Stimulated activated CD4-positive, alpha-beta T cell treated with anti-CD3 and anti-CD28 coated beads, Interleukin-2, amount 100 ng/mL, for 24 hours (primary cell): ENCODE measurements at places on chromosomes 13 and 19.

- DNase-seq, result no peak
Measured at GRCh38 chr13:100533588-100534041, 55.0 kb downstream of the GGACT start.

DNA sequence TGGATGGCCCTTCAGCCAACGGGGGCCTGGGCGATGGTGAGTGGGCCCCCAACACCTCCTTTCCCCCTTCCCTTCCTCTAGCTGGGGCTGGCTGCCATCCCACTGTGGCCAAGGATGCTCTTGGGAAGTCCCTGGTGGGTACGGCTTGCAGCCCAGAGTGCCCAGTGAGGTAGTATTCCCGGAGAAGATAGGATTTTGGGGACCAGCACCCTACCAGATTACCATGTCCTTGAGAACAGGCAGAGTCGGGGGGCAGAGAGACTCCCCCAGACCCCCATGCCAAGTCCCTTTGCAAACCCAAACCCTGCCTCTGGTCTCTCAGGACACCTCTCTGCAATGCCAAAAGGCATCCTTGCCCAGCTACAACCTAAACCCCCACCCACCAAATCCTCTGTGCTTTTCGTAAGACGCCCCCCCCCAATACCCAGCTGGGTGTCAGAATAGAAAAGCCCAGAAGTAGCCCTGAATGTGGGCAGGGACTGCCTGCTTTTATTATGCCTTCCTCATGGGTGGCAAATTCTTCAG, 1.7 kb downstream of the HIF3A start:
- DNase-seq, result no peak

- no peak for DNase-seq
Measured at GRCh38 chr19:54616821-54617560, 13.3 kb upstream of the LILRB1 start.

GRCh38 chr19:4597278-4597974, 37.9 kb upstream of the SEMA6B start:
- no peak for DNase-seq

DNA sequence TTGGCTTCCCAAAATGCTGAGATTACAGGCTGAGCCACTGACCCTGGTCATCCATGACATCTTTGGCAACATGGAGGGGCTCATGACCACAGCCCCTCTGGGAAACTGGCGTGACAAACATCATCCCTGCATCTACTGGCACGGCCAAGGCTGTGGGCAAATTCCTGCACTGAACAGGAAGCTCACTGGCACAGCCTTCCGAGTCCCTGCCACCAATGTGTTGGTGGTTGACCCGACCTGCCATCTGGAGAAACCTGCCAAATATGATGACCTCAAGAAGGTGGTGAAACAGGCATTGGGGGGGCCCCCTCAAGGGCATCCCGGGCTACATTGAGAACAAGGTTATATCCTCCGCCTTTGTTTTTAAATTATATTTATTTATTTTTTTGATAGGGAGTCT, 8.9 kb upstream of the ACP5 start:
- DNase-seq, result no peak

GRCh38 chr13:112844879-112845278, 124.1 kb upstream of the MCF2L start:
- no peak for DNase-seq

DNA sequence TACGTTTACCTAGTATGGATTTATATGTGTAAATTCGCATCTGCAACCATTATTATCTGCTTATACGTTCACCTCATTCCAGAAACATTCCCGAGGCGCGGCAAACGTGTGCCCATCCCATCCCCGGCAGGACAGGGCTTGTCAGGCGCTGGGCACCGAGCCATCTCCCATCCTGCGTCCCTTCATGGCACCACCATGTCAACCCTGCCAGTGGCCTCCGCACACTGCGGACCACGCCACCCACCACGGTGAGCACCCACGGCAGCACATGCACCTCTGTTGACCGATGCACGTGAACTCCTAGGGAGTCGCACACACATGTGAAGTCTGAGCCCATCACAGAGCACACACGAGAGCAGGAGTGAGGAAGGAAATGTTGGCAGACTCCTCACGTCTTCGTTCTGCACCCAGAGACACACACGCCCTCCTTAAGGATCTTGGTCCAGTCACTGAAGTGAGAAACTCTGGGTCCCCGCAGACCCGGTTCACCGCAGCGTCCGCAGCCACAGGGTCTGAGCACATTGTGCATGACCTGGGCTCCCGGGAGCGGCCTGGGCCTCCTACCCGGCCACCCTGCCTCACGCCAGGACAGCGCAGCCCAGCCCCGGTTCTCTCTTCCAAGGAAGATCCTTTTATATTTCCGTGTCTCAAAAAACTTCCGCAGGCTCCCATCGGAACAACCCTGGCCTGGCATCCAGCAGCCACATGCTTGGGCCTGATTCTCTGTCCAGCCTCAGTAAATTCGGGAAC, 68.4 kb upstream of the C13orf46 start:
- no peak for DNase-seq

GRCh38 chr19:47315125-47315821, 5.6 kb downstream of the C5AR1 start:
- DNase-seq, result peak; percentile 29

DNA sequence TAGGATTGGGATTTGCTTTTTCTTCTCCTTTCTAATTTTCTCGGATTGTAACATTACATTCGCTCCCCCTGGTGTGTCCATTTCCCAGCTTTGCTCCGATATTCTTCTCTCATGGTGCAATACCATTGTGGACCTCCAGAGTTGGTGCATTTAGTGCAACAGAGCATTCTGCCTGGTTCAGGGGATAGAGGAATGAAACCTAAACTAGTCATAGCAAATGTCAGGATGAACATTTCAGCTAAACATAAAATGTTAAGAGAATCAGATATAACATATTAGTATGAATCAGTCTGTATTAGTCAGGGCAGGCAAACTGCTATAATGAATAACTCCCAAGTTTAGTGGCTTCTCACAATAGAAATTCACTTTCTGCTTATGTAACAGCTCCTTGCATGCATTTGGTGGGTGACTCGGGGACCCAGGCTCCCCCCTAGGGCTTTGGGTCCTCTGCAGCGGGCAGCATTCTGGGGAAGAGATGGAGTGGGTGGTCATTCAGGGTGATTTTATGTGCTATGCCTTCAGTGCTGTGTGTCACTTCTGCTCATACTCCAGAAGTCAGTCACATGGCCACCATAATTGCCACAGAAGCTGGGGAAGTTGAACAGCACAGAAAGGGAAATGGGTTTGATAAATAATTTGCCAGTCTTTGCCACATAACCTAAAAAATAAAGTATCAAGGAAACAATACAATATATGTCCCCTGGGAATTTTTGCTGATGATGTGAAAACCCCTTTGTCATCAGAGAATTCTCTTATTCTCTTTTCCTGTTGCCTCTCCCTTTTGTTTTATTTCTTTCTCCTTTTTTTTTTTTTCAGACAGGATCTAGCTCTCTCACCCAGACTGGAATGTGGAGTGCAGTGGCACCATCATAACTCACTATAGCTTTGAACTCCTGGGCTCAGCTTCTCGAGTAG, 111.0 kb downstream of the HSPH1 start:
- no peak for DNase-seq

DNA sequence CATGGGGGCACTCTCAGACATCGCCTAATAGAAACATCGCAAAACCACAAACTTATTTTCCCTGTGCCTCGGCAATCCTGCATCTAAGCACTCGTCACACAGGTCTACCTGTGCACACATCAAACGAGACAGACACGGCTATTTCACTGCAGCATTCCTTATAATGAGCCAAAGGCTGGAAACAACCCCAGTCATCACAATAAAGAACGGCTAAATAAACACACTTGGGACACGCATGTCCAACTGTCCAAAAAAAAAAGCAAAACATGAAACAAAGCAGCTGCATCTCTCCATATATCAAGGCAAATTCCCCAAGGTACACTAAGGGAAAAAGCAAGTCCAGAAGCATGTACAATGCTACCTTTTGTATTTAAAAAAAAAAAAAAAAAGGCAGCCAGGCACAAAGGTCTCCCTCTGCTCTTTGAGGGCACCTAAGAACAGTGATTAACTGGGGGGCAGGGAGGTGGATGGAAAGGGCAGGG, 27.2 kb upstream of the CCNP start:
- DNase-seq, result no peak
